ENCODE measurements at places on chromosomes 3 and 15. TPM values are rescaled to one million over a fixed set of nuclear protein-coding genes. Genes with fewer than 3 reads are reported as not detected.

The CFAP20DC gene
- 8.4 TPM for total RNA-seq

The MNS1 gene
- total RNA-seq: not detected

- DNase-seq: peak; percentile 67
Observed at GRCh38 chr15:90086868-90087268, 15.4 kb downstream of the IDH2 start.

DNA sequence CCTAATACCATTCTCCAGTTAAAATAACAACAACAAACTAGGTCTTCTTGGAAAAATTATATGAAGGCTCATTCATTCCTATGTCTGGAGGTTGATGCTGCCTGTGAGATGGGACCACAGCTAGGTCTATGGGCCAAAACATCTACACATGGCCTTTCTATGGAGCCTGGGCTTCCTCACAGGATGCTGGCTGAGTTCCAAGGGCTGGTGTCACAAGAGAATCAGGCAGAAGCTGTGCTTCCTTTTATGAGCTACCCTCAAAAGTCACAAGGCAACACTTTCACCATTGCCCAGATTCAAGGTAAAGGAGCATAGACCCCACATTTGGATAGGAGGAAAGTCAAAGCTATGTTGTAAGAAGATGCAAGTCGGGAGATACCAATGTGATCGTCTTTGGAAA lies 4.6 kb upstream of the RTP2 start:
- no peak for DNase-seq

The PAQR5 gene
- total RNA-seq: not detected

The CIP2A gene
- 8.2 TPM for total RNA-seq

GRCh38 chr3:134337071-134337482 lies 37.2 kb downstream of the AMOTL2 start:
- no peak for DNase-seq

DNA sequence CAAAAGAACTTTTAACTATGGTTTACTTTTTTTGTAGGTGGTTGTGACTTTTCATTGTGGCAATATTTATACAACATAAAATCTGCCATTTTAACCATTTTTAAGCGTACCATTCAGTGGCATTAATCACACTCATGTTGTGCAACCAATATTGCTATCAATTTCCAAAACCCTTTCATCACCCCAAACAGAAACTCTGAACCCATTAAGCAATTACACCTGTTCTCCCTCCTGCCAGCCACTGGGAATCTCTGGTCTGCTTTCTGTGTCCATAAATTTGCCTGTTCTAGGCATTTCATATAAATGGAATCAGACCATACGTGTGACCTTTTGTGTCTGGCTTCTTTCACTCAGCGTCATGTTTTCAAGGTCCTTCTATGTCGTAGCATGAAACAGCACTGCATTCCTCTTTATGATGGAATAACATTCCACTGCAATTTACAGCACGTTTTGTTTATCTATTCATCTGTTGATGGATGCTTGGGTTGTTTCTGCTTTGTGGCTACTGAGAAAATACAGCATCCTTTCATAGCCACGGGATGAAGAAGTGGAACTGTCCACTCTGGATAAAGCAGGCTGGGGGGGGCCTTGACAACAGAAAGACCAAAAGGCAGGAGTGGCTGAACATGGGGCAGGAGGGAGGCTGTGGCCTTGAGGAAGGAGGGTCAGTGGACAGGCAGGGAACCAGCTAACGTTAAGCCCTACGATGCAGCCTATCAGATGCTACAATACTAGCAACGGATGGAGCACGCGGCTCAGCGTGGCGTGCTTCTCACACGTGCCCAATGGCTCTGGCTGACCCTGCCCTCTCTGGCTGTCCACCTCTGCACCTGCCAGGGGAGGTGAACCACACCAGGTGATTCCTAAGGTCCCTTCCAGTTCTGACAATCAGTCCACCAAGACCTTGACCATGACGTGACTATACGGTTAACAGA lies 110.9 kb downstream of the SEC22A start:
- DNase-seq: no peak

- no peak for DNase-seq
Observed at GRCh38 chr3:37272741-37273140, 98.4 kb upstream of the LRRFIP2 start.

DNA sequence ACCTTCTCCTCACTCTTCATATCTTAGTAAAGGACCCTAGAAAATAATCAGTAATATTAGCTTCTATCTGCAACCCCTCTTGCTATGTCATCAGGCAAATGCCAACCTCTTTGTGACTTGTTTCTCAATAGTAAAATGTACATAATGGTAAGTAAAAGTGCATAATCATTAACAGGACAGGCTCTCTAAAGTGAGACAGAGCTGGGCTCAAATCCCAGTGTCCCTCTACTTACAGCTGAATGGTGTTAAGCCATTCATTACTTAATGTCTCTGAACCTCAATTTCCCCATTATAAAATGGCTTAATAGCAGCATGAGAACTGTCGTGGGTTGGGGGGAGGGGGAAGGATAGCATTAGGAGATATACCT lies 62.6 kb upstream of the ATP11B start:
- DNase-seq: no peak

- DNase-seq: no peak
Observed at GRCh38 chr3:124783696-124784095, 53.4 kb downstream of the UMPS start.

DNA sequence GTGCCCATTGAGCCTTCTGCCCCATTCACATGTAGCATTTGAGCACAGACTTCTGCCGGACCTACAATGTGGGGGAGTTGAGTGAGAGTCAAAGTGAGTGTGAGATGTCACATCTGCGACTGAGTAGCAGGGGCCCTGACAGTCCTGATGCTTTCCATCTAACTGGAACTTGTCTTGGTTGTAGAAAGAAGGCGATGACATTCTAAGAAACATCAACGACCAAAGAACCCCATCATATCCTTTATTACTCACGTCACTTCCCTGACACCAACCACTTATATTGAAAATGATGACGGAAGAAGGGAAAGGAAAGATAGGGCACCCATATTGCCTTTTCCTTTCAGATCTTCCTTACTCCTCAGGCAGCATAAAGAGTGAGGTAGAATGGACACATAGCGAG lies 30.5 kb downstream of the SMAD3 start:
- no peak for DNase-seq

- peak; percentile 40 for DNase-seq
Observed at GRCh38 chr3:11643201-11643603, 513 bp downstream of the VGLL4 start.

DNA sequence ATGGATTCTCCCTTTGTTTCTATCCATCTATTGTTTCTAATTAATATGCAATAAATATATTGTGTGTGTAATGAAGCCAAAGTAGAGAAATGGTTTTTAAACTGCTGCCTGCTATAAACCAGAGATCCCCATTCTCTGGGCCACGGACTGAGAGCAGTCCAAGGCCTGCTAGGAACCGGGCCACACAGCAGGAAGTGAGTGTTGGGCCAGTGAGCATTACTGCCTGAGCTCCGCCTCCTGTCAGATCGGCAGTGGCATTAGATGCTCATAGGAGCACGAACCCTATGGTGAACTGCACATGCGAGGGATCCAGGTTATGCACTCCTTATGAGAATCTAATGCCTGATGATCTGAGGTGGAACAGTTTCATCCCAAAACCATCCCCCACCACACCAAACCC lies 85.2 kb upstream of the POMGNT2 start:
- no peak for DNase-seq

DNA sequence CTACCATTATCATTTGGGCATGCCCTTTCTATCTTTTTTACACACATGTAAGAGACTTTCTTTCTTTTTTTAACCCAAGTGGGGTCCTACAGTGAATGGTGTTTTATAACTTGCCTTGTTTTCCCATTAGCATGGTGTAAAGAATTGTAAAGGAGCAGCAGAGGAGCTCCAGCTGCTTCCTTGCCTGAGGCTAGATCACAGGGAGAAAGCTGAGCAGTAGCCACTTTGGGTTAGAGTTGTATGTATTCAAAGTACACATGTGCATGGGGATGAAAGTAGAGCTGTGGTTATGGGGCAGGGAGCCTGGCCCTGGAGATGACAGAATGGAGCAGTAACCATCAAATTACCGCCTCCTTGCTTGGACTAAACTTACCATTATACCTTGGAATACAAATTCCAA lies 231.1 kb upstream of the PDZRN3 start:
- DNase-seq: no peak

- DNase-seq: no peak
Observed at GRCh38 chr3:135231737-135232136, 436.7 kb downstream of the EPHB1 start.
